KBM-7 (cell line): ENCODE measurements at places on chromosomes 16 and 17.
A peak's percentile ranks its signal among the peaks of the same experiment; 100 is the strongest.

DNA sequence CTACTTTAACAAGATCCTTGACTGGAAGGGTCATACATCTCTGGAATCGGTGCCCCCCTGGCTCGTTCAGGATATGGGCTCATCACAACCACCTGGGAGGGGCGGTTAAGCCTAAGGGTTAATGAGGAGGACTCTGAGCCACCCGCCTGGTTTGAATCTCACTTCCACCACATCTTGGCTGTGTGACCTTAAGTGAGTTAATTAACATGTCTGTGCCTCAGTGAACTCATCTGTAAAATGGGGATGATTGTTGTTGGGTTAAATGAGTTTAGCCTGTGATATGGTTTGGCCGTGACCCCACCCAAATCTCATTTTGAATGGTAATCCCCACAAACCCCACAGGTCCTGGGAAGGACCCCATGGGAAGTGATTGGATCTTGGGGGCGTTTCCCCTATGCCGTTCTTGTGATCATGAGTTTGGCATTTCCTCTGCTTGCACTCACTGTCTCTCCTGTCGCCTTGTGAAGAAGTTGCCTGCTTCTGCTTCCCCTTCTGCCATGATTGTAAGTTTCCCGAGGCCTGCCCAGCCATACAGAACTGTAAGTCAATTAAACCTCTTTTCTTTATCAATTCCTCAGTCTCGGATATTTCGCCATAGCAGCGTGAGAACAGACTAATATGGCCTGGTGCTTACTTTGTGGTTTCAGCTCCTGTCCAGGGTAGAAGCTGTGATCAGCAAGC is 214.0 kb upstream of the CIBAR2 start:
- DNase-seq: peak; percentile 63

GRCh38 chr17:35368081-35368830 is 5.2 kb downstream of the SLFN11 start:
- DNase-seq: peak; percentile 98

DNA sequence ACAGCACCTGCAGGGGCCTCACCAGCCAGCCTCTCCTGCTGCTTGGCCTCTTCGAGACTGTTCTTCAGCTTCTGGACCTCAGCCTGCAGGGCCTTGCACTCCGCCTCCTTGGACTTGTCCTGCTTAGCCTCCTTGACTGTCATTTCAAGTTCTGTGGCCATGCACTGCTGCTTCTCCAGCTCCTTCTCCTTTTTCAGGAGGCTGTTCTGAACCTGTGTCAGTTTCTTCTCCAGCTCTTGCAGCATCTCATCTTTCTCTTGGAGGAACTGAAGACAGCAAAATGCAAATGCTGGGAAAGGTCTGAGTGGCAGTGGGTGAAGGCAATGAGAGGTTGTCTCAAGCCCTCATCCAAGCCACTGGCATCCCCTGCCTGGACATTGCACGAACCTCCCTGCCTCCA is 39.1 kb downstream of the DHX38 start:
- DNase-seq: no peak

DNA sequence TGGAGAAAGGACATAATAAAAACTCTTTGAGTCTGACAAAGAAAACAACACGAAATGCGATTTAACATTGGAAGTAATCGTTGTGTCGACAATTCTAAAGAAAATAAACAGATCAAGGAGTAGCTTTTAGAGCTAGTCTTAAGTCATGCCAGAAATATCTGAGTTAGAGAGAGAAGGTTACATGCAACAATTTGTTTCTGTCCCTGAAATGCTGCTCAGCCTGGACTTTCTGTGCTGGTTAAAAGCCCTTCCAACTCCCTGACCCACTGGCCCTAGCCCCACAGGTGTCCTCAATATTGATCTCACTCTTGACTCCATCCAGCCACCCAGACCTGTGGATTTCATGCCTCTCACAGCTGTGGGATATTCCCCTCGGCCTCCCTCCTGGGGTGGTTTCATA is 33.2 kb upstream of the TEX2 start:
- no peak for DNase-seq

GRCh38 chr17:20988001-20988636 is 54.7 kb downstream of the USP22 start:
- DNase-seq: no peak

DNA sequence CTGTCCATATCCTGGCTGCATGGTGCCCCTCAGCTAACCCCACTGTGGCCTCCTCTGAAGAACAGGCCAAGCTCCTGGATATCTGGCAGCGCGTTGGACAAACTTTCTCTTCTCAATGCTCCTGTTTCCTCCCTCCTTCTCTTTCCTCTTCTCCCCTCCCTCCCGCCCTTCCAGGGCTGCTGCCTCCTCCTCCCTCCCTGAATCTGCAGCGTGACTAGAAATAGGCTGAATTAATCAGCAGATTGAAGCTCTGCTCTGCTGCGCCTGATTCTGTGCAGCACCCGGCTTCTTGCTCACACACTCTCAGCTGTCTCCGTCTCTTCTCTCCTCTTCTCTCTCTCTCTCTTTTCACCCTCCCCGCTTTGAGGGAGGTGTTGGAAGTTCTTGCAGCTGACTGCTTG is 19.8 kb downstream of the TMEM94 start:
- DNase-seq: no peak

- peak; percentile 40 for DNase-seq
These were observed 40.7 kb downstream of the RGS9 start for GRCh38 chr17:65177901-65178300.

GRCh38 chr17:19343671-19344151 is 18.8 kb downstream of the B9D1 start:
- DNase-seq: no peak

DNA sequence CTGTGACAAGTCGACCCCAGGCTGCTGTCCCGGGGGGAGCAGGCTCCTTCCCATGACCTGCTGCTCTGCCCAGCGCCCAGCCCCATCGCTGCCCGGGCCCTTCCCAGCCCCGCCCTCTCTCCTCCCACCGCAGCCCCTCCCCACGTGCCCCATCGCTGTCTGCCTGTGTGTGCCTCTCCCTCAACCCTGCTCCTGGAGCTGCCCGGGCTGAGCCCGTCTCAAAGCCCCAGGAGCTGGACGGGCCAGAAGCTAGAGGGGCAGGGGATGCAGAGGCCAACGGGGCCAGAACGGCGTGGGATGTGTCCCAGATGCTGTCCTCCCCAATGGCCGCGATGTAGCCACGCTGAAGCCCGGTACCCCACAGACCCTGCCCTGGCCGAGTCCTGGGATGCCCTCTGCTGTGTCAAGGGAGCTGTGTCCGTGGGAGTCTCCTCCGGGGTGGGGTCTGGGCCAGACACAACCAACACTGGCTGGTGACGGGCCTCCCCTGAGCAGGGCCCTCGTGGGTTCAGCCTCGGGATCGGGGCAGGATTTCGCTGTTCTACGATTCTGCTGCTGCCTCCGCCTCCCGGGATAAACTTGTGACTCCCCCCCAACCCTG is 118.2 kb upstream of the ZNF750 start:
- no peak for DNase-seq

- DNase-seq: no peak
These were observed 336.1 kb upstream of the TBX2 start for GRCh38 chr17:61063528-61063927.

GRCh38 chr17:207775-208174 is 26.3 kb upstream of the DOC2B start:
- DNase-seq: no peak

- DNase-seq: peak; percentile 51
These were observed 6.8 kb downstream of the KIF19 start for GRCh38 chr17:74332763-74333283.

- no peak for DNase-seq
These were observed 2.1 kb downstream of the TBX21 start for GRCh38 chr17:47735139-47735464.

DNA sequence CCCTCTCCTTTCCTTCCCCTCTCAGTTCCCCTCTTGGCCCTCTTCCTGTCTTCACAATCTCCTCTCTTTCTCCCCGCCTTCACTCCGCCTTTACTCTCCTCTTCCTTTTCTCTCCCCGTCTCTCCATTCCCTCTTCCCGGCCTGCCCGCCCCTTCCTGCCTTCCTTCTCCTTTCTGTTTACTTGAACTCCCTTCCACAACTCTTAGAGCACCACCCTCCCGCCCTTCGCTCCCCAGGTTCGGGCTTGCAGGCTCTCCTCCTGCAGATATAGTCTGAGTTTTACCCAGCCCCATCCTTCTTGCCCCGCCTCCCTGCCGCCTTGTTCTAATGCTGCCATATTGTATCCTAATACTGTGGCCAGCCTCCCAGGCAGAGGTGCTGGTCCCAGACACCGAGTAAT is 201.5 kb upstream of the N4BP1 start:
- DNase-seq: no peak
